Effector memory CD4-positive, alpha-beta T cell (primary cell): ENCODE measurements at places on chromosomes 1 and 21.

- DNase-seq: no peak
These were observed 22.8 kb downstream of the C2CD2 start for GRCh38 chr21:41931041-41931451.

DNA sequence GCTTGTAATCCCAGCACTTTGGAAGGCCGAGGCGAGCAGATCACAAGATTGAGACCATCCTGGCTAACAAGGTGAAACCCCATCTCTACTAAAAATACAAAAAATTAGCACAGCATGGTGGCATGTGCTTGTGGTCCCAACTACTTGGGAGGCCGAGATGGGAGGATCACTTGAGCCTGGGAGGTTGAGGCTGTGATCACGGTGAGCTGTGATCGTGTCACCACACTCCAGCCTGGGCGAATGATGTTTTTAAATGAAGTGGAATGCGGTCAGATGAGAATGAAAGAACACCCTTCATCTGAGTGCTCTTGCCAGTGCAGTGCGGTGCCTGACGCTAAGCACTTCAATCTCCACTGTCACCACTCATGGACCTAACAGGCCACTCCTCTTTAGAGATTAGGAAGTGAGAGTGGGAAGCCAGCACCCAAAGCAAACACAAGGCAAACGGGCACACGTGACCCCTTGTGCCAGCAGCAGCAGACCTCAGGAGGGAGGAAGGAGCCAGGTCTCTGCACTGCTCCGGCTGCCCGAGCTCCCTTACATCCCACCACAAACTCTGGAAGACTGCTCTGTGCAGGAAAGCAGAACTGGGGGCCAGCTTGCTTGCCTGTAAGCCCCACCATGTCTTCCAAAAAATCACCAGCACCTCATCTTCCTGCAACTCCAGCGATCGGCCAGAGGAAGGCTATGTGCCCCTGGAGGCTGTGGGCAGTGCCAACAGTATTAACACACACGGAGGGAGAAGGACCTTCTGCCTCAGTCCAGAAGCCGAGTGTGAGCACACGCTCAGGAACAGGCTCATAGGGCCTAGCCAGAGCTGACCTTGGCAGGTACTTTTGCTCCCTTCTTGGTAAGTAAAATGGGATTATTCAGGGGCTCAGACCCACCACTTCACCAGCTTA is 9.7 kb downstream of the CTNNBIP1 start:
- no peak for DNase-seq

DNA sequence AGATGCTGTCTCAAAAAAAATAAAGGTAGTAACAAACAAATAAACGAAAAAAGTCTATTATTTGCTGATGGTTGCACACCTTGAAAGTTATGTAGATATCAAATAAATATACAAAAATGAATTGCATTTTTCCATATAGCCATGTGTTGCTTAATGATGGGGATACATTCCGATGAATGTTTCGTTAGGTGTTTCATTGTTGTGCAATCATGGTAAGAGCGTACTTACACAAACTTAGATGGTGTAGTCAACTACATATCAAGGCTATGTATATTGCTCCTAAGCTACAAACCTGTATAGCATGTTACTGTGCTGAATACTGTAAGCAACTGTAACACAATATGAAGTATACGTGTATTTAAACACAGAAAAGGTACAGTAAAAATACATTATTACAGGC is 34.4 kb downstream of the AHCTF1 start:
- no peak for DNase-seq

DNA sequence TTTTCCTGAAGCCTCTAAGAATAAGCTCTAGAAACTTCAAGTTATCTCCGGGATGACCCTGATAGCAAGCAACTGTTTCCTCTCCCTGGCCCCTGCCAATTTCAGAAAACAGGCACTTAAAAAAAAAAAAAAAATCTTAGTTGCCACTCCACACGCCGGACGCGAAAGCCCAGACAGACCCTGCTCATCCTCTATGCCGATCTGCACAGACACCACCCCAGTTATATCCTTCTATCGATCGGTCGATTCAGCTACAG is 1.7 kb downstream of the ANP32E start:
- no peak for DNase-seq

DNA sequence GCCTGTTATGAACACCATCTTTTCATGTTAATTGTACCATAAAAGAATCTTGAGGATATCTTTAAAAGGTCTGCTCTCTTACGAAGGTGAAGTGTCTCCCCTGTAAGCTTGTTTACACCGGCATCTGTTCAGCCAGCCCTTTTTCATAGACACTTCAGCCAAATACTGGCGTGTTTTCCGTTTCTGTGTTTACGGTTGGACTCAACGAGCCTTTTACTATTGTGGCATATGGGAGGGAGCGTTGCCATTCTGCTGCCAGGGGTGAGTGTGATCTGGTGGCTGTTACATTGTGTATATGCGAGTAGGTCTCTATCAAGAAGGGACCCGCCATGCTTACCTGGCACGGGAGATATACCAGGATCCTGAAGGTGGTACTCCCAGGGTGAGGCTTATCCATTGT is 433.8 kb downstream of the CAMTA1 start:
- DNase-seq: no peak

DNA sequence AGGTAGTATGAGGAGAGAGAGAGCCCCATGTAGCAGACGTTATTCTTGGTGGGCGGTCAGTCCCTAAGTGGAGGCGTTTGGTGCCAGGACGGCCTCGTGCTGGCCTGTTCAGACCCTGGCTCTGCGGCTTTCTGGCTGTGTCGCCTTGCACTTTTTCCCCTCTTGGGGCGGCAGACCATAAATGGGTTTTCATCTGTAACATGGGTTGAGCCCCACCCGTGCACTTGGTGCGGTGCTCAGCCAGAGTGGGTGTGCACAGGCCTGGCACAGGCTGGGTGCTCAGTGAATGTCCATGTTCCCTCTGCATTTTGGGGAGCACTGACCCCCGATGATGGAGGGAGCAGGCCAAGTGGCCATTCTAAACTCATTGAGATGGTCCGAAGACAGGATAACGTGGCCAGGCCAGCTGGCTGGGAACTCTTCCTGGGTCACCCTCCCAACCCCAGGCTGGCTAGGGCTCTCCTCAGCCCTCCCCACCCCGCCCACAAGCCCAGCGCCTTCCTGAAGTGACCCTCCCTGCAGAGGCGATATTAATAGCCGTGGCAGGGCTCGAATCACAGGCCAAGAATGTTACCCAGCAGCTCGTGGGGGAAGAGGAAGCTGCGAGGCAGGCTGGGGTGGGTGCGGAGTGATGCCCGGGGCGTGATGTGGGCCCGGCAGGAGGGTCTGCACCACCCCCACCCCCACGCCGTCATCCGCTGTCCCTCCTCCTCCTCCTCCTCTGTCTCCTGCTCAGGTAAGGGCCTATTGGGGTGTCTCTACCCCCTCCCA is 78.5 kb downstream of the ARHGEF10L start:
- no peak for DNase-seq

- peak; percentile 65 for DNase-seq
These were observed 12.2 kb downstream of the SMAP2 start for GRCh38 chr1:40385437-40386358.

- no peak for DNase-seq
These were observed 16.8 kb downstream of the RNF19B start for GRCh38 chr1:32947669-32948389.

DNA sequence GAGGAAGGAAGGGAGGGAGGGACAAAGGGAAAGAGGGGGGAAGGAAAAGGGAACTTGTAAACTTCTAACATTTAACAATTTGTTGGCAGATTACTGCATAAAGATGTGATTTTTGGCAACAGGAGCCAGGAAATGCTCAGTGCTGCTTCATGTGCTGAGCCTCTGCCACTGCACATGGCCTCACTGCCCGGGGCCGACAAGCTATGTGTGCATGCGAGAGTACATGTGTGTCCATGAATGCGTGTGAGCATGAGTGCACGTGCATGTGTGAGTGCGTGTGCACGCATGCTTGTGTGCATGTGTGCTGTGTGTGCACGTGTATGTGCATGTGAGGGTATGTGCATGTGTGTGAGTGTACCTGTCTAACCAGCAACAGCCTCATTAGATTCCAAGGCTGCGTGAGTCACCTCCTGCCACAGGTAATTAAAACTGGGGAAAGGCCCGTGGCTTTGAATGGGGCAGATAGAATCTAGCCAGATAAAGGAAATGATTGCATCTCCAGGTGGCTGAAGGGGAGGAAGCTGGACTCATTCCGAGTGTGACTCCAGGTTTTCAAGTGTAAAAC is 41.4 kb upstream of the TSPEAR start:
- no peak for DNase-seq

DNA sequence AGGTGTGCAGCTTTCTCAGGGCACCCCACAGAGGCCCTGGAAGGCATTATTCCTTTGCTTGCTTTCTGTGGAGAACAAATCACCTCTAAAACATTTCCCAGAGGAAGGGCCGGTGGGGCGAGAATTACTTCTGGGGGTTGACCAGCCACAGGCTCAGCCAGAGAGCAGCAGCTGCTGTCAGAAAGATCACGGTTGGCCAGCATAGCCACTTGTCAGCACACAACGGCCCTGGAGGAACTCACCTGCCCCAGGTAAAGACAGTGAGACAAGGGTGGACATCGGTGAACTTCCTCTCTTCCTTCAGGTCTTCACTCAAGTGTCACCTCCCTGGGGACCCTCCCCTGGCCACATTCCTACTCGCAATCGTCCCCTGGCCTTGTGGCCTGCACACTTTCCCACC is 69.5 kb upstream of the CLDN14 start:
- DNase-seq: no peak

DNA sequence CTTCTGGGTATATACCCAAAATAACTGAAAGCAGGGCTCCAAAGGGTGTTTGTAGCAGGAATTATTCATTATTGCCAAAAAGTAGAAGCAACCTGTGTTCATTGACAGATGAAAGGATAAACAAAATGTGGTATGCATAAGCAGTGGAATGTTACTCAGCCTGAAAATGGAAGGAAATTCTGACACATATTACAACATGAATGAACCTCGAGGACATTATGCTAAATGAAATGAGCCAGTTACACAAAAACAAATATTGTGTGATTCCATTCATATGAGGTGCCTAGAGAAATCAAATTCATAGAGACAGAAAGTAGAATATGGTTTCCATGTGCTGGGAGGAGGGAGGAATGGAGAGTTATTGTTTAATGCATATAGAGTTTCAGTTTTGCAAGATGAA is 86.3 kb upstream of the ARTN start:
- DNase-seq: no peak

DNA sequence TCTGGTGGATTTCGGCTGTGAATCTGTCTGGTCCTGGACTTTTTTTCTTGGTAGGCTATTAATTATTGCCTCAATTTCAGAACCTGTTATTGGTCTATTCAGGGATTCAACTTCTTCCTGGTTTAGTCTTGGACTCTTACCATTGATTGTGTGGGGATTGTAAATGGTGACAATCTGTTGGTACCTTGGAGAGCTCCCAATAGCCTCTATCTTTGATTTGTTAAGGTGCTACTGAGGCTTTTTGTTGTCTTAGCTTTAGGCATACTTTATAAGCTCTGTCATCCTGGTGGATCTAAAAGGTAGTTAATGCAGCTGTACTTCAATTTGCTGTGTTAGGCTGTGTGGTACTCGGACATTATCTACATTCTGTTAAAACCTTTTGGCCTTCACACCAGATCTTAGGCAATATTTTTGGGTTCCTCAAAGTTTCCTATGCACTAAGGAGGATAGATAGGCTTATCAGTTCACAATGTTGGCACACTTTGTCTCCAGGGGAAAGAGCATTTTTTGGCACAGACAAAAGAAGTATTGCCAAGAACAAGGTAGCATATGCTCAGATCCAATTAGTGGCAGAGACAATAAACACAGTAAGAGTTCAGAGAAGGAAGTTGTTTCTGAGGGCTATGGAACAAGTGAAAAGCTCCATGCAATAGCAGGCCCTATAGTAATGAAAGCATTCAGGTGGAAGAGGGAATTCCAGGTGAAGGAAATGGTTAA is 230.4 kb downstream of the PDE4B start:
- DNase-seq: no peak

DNA sequence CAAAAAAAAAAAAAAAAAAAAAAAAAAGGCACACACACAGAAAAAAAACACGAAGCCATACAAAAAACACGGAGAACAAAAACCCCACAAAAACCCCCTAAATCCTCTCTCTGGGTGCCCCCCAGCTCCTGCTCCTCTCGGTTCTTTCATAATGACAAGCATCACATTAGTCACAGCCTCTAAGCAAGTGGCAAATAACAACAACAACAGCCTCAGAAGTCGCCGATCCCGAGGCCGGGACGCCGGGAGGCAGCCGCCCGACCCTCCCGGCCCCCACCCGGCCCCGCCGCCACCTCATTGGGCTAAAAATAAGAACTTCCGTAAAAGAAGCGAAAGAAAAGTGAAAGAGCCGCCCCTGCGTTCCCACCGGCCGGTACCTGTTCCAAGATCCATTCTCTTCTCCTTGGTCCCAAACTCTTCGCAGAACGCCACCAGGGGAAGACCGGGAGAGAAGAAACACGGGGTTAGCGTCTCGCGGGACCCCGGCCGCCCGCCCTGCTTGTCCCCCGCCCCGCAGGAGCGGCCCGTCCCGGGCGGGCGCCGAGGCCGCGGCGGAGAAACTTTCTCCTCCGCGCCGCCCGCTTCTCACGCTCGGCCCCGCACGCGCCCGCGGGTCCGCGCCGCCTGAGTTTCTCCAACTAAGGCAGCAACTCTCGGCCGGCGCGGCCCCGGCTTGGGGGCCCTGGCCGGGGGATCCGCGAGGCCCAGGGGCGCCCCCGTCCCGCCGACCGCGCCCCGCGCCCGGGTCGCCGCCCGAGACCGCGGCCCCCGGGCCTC is 102.8 kb downstream of the CASZ1 start:
- DNase-seq: peak; percentile 35
